ENCODE measurements at places on chromosomes 13 and 19.

GRCh38 chr13:61136093-61136492 is 279.6 kb downstream of the PCDH20 start:
- no peak for DNase-seq

DNA sequence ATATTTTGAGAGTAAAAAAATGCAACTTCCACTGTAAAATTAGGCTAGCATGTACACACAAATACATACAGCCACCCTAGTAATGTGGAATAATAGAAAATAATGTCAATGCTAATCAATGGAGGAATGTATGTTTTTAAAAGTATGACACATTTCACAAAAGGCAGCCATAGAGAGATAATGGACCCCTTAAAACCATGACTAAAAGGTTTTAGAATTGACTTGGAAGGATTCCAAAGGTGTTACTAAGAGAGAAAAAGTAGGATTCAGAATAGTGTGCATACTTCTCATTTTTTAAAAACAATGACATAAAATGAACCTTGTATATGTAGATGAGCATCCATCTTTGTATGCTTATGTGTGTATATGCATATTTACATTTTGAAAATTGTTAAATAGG is 597.9 kb upstream of the PCDH9 start:
- DNase-seq, result no peak

DNA sequence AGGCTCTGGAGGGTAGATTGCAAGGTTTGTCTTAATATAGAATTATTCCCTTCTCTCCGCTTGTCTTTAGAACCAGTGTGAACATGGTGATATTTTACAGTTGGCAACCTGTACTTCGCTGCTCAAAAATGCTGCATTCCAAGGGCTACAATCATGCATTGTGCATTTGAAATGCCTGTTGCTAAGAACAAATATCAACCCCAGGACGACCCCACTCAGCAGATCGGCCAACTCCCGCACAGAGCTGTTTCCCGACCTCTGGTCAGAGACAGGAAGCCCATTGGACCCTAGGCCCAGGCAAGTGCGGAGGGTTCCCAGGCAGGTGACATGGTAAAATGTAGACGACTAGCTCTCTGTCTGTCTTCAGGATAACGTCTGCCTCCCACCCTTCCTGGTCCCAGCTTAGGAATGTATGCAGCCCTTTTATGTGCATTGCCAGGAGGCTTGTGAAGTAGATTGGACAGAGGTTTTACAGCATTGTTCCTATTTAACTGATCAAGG is 263.5 kb downstream of the FOXO1 start:
- DNase-seq, result no peak

DNA sequence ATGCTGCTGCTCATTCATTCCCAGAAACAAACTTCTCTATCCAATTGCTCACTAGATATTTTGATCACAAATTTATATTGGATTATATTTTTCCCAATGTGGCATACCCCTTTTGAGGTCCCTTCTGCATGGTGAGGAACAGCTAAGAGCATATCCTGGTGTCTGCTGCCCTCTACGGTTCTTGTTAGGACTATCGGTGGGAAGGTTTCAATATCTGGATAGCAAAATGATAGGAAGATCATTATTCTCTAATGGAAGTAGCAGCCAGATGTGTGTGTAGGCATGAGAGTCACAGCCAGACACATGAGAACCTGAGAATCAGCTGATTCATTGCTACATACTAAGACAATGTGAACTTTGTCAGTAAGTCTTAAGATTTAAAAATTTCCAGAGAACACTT is 1422.4 kb upstream of the MIR17HG start:
- DNase-seq, result no peak

GRCh38 chr19:48950159-48950558 is 4.5 kb upstream of the BAX start:
- no peak for DNase-seq

GRCh38 chr19:10876459-10877240 is 5.3 kb downstream of the CARM1 start:
- DNase-seq, result no peak

DNA sequence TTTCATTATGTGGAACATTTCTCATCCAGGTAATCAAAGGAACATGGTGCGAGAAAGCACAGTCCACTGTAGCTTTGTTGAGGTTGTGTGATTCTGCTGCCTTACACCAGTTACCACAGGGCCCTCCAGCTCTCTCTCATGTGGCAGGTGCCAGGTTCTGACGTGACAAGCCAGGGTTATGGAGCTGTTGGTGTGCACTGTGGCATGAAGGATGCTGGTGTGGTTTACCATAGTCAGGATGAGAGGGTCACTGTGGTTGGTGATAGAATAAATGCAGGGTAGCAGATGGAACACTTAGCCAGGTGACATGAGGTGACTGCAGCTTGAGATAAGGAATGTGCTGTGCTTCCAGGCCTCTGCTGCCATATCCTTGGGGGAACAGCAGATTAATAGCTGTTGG is 7.4 kb downstream of the ZNF223 start:
- DNase-seq, result no peak

DNA sequence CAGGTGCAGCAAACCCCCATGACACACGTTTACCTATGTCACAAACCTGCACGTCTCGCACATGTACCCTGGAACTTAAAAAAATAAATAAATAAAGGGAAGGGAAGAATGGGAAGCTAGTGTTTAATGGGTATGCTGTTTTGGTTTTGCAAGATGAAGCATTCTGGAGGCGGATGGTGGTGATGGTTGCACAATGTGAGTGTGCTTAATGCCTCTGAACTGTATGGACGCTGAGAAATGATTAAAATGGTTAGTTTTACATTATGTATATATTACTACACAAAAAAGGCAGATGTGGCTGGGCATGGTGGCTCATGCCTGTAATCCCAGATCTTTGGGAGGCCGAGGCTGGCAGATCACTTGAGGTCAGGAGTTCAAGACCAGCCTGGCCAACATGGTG is 17.8 kb downstream of the NFILZ start:
- no peak for DNase-seq

DNA sequence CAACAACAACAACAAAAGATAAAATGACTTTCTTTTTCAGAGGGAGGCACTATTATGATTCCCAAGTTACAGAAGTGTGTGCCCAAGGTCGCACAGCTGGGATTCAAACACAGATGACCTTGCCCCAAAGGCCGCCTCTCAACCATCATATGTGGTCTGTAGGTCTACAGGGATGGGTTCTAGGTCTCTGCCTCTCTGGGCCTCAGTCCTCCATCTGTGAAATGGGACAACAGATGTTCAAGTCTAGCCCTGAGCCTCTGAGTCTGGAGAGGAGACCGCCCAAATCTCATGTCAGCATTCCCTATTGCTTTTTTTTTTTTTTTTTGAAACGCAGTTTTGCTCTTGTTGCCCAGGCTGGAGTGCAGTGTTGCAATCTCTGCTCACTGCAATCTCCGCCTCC is 4.9 kb downstream of the NPAS1 start:
- no peak for DNase-seq

DNA sequence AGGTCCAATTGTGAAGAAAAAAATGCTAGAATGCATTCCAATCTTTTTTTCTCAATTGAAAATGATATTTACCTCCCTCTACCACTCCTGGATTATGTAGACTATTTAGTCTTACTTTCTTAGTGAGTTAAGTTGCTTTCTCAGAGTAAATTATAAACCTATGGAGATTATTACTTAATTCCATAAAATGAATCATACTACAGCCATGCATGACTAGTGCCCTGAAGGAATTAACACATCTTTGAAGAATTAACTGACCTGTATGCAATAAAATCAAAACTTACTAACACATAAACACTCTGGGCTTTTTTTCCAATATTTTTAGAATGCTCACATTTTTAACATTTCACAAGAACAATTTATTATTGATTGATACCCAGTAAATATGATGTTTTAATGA is 379.4 kb upstream of the DACH1 start:
- no peak for DNase-seq
